Jurkat, Clone E6-1 (cell line): ENCODE measurements at places on chromosomes 3 and 15.

GRCh38 chr3:60584250-60584649, 667.0 kb downstream of the FHIT start:
- no peak for DNase-seq

DNA sequence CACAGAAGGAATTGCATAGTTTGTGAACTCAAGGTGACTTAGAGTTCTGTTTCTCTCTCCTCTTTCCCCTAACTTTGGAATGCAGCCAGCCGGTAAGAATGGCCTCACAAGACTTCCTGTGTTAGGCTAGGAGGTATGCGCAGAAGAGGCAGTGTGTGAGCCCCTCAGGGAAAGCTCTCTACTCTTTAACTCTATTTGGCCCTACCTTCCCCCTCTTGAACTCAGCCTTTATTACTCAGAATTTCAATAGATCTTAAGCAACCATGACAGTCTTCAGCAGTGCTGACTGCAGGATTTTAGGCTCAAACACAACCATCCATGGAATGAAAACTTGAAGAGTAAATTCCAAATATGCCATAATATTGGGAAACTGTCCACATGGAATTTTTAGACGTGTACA, 209.5 kb downstream of the DTWD1 start:
- DNase-seq, result no peak

- DNase-seq, result no peak
Observed at GRCh38 chr3:9172851-9173321, 76.6 kb downstream of the SRGAP3 start.

DNA sequence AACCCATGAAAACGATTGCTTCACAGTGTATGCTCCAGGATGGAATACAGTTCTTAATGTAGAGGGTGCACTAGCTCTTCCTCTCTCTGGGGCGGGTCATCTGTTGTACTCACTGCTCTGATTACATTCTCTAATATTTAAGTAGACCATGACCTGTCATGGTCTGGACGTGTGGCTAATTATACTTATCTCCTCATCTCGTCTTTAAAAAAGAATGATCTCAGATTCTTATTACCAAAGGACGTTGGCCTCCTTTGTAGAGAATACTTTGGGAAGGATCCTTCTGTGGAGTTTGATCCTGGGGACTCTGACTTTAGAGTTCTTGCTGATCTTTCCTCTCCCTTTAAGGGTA, 48.4 kb upstream of the TRAK1 start:
- no peak for DNase-seq

DNA sequence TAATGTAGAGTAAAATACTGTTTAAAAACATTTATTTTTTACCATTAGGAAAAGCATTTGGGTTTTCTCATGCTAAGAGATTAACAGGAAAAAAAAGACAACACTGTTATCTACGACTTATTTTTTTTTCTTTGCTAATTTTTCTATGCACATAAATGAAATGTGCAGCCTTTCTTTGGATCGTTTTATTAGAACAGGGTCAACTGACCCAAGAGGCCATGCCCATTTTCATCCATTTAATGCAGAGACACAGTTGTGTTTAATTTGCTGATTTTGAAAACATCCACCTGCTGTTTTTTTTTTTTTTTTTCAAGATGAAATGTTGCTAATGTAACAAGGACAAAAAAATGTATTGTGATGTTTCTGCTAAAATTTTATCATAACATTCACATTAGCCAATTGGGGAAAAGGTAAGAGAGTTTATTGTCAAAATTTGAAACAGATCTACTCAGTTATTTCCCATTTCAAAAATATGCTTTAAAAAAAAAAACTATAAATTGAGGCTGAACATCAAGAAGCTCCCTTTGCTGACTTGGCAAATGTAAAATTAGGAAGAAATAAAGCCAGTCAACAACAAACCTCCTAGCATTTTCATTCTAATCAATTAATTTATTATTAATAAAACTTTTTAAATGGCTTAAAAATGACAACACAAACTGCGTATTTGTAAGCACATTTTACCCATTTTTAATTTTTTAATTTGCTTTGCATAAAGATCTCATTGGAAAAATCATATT, 485.2 kb downstream of the ROBO2 start:
- DNase-seq, result no peak

- DNase-seq, result no peak
Observed at GRCh38 chr15:31077181-31077580, 24.3 kb downstream of the TRPM1 start.

DNA sequence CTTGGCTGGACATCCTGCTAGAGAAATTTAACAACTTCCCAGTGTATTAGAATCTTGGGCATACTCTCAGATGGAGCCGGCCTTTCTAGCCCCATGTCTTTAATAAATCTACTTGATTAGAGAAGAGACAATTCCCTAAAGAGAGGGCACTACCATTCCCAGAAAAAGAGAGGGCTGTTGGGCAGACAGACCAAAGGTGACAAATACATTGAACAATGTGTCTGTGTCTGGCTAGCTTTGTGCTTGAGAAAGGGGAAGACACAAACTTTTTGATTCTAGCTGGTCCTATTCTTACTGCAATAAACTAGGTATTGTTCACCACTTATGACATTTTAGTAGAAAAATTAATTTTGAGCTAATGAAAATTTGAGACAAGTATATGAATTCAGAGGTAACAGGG, 57.7 kb downstream of the DUT start:
- no peak for DNase-seq

DNA sequence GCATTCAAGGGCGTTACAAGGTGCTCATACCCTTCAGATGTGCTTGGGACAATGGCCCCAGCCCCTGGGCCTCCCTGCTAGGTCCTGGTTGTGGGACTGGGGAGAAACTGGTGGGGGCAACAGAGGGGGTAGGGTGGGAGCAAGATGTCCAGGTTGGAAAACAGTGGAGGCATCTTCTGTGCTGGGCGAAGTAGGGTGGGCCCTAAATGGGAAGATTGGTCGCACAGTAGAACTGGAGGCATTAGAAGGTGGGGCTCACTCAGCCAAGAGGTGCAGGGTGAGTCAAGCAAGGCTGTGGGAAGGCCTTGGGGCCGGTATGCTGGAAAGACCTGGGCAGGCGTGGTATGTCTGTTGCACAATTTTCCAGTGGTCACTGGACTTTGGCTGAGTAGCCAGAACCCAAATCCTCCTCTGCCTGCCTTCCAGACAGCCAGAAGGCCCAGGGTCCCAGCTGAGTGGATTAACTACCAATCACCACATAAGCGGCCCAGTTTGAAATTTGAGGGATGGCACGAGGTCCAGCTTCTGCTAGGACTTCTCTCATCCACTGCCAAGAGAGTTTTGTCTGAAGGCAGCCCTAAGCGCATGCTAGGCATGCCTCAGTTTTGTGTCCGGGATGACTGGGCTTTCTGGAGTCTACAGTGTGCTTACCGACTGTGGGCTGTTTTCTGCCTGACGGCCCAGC, 74.5 kb downstream of the LSM3 start:
- no peak for DNase-seq
